ENCODE measurements at places on chromosomes 7 and 10.
A peak's percentile ranks its signal among the peaks of the same experiment; 100 is the strongest.

DNA sequence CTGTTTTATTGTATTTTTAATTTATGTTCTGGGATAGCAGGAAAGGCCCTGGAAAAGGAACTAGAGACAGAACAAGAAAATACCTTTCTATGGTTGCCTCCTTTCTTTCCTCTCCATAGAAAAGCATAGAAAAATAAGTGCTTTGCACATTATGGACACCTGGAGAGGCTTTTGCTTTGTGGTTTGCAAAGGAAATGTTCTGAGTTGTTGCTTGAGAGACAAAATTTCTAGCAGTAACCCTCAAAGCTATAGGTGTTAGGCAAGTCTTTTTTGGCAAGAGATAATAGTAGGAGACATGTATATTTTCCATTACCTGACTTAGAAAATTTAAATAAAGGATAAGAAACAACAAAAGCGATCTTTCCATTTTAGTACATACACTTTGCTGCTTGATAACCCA is 378.6 kb upstream of the PRKCQ start:
- DNase-seq = no peak
- H3K36me3 ChIP-seq = no peaks in the 10 kb centered on the region
- H3K27me3 ChIP-seq = no peaks in the 10 kb centered on the region
- H3K4me1 ChIP-seq = peaks cover 19% of the 10 kb centered on the region
- no peak overlapping the region for H3K27ac ChIP-seq
- H3K4me3 ChIP-seq = no peak overlapping the region

DNA sequence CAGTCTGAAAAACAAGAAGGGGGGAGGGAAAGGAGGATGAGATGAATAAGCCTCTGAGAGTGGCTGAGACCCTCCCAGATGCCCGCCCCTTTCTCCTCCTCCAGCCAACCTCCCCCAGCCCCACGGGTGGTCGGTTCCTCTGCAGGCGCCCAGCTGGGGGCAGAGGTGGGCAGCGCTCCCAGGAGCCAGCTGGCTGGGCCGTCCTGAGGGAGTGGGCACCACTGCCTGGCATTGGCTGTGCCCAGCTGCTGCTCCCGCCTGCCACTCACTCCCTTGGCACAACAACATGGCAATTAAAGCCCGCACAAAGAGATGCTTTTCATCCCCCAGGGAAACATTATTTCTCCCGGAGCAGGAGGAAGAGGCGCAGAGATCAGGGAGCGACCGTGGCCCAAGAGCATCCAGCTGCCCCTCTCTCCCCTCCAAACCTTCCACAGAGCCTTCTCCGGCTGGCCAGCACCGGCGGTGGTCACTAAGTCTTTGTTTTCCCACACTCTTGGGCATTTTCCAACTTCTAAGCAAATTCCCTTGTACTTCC is 107.2 kb downstream of the SPDYE5 start:
- no peaks in the 10 kb centered on the region for H3K27me3 ChIP-seq

DNA sequence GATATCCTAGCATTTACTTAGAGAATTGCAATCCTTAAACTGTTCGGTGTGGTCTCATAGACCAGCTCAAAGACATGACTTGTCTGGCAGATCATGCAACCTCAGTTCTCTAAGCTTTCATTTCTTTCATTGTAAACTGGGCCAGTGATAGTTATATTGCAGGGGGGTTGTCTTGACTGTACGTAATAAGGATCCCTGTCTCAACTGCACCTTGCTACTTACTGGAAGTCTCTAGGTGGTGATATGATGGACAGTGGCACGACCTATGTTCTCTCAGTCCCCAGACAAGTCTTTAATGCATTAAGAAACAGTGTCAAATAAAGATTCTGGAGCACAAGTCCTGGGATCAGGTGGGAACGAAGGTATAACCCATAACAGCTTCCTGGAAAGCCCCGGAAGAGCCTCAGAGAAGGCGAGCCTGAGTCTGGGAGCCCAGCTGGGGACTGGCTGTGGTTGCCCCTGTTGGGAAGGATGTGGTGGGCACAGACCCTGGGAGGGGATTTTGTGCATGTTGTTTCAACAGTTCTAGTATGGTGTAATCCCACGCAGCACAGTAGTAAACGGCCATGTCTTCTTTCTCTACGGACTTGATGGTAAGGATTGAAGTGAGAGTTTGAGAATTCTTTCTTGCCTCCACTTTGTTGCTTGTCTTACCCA is 26.0 kb upstream of the TARP start:
- DNase-seq = no peak
- H3K27ac ChIP-seq = peak overlapping the region; percentile 68
- H3K4me3 ChIP-seq = peak overlapping the region; percentile 77
- peaks cover 2% of the 10 kb centered on the region for H3K4me1 ChIP-seq
- H3K36me3 ChIP-seq = no peaks in the 10 kb centered on the region
- H3K27me3 ChIP-seq = no peaks in the 10 kb centered on the region

DNA sequence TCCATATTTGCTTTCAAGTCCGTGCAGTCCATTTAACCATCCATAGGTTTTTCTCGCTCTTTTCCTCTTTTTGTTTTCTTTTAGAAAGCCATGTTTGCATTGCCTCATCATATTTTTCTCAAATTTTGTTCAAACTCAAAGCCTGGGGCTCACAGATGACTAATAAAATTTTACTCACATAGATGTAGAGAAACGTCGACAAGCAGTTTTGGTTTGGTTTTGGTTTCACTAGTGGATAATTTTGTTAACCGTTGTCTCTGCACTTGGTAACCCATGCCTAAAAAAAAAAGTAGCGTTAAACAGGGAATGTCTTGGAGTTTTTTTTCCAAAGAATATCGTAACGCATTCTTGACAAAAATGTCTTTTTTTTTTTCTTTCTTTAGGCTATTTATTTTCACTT is 344.2 kb upstream of the GALNT17 start:
- H3K4me1 ChIP-seq = peaks cover 16% of the 10 kb centered on the region
- no peaks in the 10 kb centered on the region for H3K27me3 ChIP-seq
- H3K27ac ChIP-seq = peak overlapping the region; percentile 28
- H3K4me3 ChIP-seq = peak overlapping the region; percentile 16

DNA sequence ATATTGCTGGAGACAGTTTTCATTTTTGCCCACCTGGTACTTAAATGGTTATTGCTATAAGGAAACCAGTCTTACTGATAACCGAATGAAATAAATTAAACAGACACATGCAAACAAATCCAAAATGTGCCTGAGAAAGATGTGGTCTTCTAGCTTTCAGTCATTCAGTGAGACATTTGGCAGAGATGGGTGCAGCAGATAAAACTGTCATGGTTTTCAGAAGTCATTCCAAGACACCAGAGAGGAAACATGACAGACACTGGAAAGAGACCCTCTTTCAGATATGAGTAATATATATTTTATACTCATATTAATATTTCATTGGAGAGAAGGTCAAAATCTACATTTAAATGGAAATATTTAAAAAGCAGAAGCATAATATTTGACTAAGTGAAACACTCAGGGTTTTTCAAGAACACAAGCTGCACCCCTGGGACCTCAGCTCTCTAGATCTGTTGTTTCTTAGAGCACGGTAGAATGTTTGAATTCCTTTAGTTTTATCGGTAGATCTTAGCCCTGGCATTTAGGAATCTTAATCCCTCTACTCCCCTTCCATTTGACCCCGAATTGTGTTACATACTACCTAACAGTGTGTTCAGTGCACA is 246.1 kb downstream of the AUTS2 start:
- no peaks in the 10 kb centered on the region for H3K36me3 ChIP-seq
- H3K27me3 ChIP-seq = peaks cover 35% of the 10 kb centered on the region
- no peak overlapping the region for H3K27ac ChIP-seq
